Mesenchymal stem cell (in vitro differentiated cells and primary cell): ENCODE measurements at places on chromosomes 5 and 9.

DNA sequence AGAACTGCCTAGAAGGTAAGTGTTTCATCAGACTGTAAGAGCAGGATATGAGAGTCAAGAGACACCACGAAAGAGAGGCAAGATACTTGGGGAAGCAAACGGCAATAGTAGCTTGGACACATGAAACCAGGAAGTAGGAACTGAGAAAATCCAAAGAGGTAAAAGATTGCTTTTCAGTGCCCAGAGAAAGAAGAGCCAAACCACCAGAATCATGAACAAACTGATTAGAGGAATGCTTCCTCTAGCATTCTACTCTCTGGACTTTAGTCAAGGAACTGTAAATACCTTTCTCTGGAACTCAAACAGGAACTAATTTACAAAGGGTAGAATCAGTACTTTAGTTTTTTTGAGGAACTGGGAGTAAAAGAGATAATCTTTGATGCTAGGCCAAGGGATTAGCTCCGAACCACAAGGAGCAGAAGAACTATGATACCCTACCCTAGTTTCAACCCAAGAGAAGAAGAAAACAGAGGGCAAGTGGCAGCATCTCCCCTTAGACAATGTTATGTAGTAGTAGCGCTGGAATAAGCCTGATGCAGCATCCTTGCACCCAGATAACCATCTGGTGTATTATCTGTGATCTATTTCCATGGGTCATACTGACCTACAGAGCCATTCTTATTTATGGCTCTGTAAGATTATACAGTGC is 41.3 kb downstream of the EFCAB9 start:
- no peak for DNase-seq

- DNase-seq: peak; percentile 91
These were observed 41.7 kb upstream of the IL17B start for GRCh38 chr5:149420545-149421371.

- DNase-seq: no peak
These were observed 69.3 kb downstream of the COL23A1 start for GRCh38 chr5:178520851-178521250.

GRCh38 chr9:98552331-98552730 is 156.4 kb downstream of the GABBR2 start:
- DNase-seq: peak; percentile 1

GRCh38 chr9:135032041-135032835 is 55.2 kb upstream of the OLFM1 start:
- no peak for DNase-seq

GRCh38 chr5:11483630-11484029 is 420.6 kb downstream of the CTNND2 start:
- peak; percentile 11 for DNase-seq

- peak; percentile 46 for DNase-seq
These were observed 77.8 kb upstream of the ZNF618 start for GRCh38 chr9:113798062-113799030.

GRCh38 chr5:20601678-20602100 is 613.7 kb upstream of the CDH18 start:
- peak; percentile 7 for DNase-seq

DNA sequence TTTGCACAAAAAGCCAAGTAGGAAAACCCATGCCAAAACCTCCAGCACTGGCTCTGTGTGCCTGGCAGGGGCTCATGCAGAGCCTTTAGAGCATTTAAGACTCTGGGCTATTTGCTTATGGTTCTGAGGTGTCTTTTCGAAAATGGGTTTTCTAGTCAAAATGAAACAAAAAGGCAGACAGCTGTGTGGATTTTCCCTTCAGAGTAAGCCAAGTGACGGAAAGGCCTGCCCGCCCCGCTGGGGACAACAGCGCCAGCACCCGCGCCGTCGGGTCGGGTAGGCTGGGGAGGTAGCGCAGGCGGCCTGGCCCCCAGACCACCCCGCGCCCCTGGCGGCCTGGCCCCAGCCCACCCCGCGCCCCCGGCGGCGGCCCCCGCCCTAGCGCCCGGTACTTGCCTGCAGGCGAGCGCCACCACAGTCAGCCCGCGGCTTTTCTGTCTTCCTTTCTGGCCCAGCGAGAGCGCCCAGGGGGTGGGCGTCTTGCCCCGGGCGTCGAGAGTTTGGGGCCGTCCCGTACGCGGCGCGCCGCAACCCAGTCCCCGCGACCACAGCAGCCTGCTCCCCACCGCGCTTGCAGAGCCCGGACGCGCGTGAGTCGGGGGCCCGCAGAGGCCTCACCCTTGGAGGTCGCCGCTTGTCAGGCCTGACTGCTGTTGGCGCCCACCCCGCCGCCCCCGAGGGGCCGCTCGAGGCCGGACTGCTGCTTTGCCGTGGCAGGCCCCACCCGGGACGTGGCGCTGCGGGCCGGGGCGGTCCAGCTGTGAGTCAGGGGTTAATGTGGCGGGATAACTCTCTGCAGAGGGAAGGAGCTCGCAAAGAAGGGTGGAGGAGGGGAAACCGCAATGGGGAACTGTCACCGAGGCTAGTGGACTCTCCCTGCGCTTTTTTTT is at the start of gene TICAM2:
TICAM2 (minus strand) TSS at position 779 of the 890 bp plus-strand sequence. CDS start 21,223 bp downstream, outside the sequence.
- DNase-seq: peak; percentile 67

GRCh38 chr9:108579757-108580439 is 275.9 kb downstream of the ACTL7B start:
- no peak for DNase-seq

- no peak for DNase-seq
These were observed 41.3 kb downstream of the CFAP77 start for GRCh38 chr9:132451276-132451675.

- peak; percentile 90 for DNase-seq
These were observed 116.1 kb upstream of the RASA1 start for GRCh38 chr5:87151547-87151946.
